ENCODE measurements at places on chromosomes 6 and 20.

DNA sequence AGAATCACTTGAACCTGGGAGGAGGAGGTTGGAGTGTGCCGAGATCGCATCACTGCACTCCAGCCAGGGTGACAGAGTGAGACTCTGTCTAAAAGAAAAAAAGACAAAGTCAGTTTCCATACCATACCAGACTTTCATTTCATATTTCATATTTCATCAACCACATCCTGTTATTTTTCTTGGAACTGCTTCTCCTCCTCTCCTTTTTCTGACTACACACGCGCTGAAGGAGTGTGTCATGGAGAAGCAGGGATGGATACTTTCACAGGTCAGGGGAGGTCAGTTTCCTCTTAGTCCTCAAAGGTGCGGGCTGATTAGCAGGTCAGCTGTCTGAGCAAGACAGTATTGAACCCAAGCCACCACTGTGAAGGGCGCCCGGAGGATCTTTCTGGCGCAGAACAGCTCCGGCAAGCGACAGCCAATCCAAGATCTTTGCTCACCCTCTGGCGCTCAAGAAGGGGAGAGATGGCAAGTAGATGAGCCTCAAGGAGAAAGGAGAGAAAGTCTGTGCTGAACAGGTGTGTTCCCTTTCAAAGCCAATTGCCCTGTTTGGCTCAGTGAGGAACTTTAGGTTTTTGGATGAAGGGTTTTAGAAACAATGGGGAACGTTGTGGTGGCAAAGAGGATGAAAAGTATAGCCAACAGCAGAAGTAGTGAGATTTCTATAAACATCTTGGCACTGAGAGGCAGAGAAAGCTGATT is 18.9 kb upstream of the SYNJ2 start:
- H3K27ac ChIP-seq: no peak overlapping the region
- no peak overlapping the region for H3K4me3 ChIP-seq
- DNase-seq: no peak
- H3K36me3 ChIP-seq: peaks cover 28% of the 10 kb centered on the region
- no peaks in the 10 kb centered on the region for H3K27me3 ChIP-seq

DNA sequence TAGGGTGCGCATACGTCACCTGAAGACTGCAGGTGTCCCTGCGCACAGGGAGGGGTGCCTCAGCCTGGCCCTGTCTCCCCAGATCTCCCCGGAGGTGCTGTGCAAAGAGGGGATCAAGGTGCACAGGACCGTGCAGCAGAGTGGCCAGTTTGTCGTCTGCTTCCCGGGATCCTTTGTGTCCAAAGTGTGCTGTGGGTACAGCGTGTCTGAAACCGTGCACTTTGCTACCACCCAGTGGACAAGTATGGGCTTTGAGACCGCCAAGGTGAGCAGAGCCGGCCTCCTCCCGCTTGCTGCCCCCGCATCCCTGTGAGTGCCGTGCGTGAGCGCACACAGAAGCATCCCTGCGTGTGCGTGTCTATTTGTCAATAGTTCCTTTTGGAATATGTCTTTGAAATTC is 150.7 kb downstream of the DTNBP1 start:
- H3K4me3 ChIP-seq: no peak overlapping the region
- no peak for DNase-seq
- peaks cover 27% of the 10 kb centered on the region for H3K36me3 ChIP-seq
- peaks cover 10% of the 10 kb centered on the region for H3K4me1 ChIP-seq

DNA sequence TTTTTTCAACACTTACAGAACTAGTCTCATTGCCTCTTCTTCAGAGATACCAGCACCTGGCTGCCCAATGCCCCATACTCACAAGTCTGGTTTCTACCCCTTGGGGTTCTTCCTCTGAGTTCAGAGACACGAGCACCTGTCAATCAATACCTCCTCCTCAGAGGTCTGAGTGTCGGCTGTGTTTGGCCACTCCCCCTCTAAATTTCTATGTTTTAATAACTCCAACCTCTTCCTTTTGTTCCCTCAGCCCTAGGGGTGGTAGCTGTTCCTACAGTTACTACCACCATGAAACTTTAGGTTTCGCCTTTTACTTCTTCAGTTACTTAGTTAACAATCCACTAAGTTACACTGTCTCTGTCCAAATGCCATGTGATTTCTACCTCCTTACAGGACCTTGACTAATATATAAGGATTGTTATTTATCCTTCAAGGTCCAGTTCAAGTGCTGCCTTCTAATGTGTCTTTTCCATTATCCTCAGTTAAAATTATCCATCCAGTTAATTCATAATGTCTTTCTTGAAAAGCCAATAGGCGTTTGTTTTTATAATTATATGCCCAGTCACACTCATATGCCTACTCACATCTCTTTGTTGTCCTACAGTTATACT is 14.6 kb upstream of the PHF20 start:
- no peak for DNase-seq
- peaks cover 18% of the 10 kb centered on the region for H3K4me1 ChIP-seq
- peak overlapping the region; percentile 82 for H3K4me3 ChIP-seq

DNA sequence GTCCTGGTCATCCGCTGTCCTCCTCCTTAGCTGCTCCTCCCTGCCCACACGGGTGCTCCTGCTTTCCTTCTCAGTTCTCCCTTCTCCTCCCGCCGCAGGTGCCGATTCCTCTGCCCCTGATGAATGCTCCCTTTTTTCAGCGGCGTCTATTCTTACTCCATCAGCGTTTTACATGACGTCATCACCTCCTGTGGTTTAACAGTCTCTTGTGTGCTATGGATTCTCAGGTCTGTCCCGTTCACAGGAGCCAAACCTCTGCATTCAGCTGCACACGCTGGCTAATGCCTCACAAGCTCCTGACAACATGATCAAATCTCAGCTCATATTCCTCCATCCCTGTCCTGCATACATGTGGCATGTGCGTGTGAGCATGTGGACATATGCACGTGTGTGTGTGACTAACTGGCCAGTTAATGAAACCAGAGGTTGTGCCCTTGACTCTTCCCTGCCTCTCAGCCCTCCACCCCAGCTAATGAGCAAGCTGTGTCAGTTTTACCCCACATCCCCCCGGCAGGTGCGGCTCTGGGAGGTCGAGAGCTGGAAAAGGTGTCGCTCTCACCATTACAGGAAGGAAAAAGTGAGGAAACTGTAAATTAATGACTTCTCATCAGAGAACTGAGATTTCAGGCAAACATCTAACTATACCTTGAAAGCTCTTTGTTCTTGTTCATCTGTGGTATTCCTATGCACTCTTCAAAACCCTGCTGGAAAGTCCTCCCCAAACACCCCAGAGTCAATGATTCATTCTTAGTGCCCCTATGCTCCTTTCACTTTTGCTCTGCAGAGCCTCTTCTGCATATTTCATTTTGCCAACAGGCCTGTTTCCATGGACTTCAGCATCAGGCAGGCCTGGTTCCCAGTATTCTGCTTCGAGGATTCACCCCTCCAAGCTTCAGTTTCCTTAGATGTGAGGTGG is 163.1 kb downstream of the TTLL2 start:
- no peak overlapping the region for H3K4me3 ChIP-seq
- no peaks in the 10 kb centered on the region for H3K4me1 ChIP-seq
- no peak overlapping the region for H3K27ac ChIP-seq
- H3K27me3 ChIP-seq: no peaks in the 10 kb centered on the region
- no peak for DNase-seq
- peaks cover 24% of the 10 kb centered on the region for H3K36me3 ChIP-seq

GRCh38 chr6:138891255-138891986 is 95.5 kb downstream of the ECT2L start:
- no peak for DNase-seq
- H3K4me3 ChIP-seq: no peak overlapping the region
- no peaks in the 10 kb centered on the region for H3K27me3 ChIP-seq

GRCh38 chr6:158649289-158650143 is at the start of gene SYTL3:
TSS of gene SYTL3 (plus strand) at chr6:158650054. CDS start at chr6:158663269, 13,215 bp downstream.
- peak; percentile 55 for DNase-seq
- peak within 1 kb of the TSS; percentile 58 for H3K4me3 ChIP-seq
- H3K27ac ChIP-seq: peak within 1 kb of the TSS; percentile 91
- H3K27me3 ChIP-seq: peaks cover 2% of the 10 kb centered on the region
- peaks cover 65% of the 10 kb centered on the region for H3K4me1 ChIP-seq
